ENCODE measurements at places on chromosomes 4 and X.

DNA sequence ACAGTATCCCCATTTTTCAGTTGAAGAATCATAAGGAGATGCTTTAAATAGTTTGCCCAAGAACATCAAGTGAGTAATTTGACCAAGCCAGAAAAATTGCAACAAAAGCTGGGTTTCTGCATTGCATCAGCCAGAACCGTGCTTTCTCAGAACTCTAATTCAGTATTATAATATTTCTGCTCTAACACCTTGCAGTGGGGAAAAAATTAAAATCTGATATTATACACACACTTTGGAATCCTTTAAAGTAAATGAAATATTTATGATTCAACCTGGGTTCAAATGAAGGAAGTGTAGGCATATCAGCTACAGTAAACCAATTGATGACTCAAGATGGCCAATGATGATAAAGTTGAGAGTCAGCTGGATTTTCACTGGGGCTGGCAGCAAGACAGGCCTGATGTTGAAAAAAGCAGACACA lies 387.6 kb upstream of the ZFP42 start:
- DNase-seq, result no peak

- no peak for DNase-seq
These were observed 66.9 kb downstream of the KLHL13 start for GRCh38 chrX:118049713-118050112.

DNA sequence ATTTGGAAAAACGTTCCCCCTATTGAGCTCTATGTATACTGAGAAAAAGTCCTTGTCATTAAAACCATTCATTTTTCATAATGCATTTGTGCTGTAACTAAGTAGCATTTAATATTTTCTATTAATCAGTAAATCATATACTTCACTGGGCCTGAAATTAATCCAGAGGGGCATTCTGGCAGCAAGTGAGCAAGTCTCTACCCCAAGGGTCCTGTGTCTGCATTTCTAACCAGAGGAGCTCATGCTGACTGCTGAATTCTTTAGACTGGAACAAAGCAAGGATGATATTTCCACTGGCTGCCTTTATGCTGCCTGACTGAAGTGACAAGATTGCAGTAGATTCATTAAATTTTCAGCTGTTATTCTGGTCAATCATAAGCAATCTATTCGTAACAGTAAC lies 246.5 kb downstream of the SLITRK2 start:
- no peak for DNase-seq

DNA sequence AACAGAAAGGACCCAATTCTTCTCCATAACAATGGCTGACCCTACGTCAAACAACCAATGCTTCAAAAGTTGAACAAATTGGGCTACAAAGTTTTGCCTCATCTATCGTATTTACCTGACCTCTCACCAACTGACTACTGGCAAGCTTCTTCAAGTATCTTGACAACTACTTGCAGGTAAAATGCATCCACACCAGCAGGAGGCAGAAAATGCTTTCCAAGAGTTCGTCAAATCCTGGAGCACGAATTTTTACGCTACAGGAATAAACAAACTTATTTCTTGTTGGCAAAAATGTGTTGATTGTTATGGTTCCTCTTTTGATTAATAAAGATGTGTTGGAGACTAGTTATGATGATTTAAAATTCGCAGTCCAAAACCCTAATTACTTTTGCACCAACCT lies 6.7 kb upstream of the GAB1 start:
- DNase-seq, result no peak

GRCh38 chr4:112732142-112732541 lies 95.2 kb downstream of the LARP7 start:
- no peak for DNase-seq

DNA sequence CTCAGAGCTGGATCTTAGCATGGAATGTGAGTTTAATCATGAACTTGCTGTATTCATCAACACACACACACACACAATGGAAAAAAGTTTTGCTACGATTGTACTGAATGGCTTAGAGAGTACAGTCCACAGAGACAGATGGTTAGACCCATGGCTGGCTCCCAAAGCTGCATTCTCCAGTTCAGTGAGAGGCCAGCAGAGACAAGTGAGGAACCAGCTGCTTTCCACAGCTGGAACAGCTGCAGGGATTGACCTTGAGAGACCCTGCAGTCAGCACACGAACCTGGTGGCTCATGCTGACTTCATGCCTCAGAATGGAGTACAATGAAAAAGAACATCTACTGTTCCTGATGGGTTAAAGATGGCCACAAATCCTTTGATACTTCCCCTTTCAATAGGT lies 94.5 kb downstream of the DHX15 start:
- no peak for DNase-seq

DNA sequence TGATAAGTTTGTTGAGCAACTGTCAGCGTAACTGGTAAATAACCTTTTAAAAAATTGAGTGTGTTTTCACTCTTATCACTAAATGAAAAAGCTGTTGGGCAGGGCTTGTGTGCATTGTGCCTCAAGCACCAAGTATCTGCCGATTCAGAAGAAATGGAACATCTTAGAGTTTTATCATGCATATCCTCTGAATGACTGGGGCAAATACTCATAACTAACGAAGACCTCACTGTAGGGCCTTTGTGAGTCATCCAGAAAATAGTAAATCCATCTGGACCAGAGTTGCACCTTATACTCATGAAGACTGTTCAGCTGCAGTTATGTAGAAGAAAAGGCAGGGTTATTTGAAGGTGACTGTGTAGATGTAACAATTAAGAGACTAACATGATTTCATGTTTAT lies 222.1 kb downstream of the CAMK2D start:
- DNase-seq, result no peak

- DNase-seq, result no peak
These were observed 34.5 kb upstream of the PLA2G12A start for GRCh38 chr4:109764376-109764775.

- no peak for DNase-seq
These were observed 7.3 kb downstream of the AIFM1 start for GRCh38 chrX:130158311-130158710.

DNA sequence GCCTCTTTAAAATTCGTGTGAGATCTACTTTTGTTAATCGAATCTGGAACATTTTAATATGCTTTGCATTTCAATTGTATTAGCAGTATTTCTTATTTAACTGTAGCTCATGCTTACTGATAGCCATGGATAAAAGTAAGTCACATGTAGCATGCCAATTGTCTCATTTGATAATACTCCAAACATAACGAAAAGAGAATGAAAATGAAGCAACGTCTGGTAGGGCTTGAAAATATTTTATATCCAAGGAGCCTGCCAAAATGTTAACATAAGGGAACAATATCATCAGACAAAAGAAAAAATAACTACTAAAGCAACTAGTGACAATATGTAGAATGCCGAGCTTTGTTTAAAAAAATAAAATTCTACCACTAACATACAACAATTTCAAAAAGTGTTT lies 94.1 kb upstream of the MID1 start:
- DNase-seq, result no peak
